Lung (tissue), 17 donors: ENCODE measurements at places on chromosomes 2 and 18.
A peak's percentile ranks its signal among the peaks of the same experiment; 100 is the strongest.

GRCh38 chr2:9336241-9336575 lies 87.1 kb downstream of the ITGB1BP1 start:
- DNase-seq: peak; percentile 63

- no peak for DNase-seq
Observed at GRCh38 chr2:118065921-118066511, 22.3 kb upstream of the INSIG2 start.

- peak; percentile 48 for DNase-seq
Observed at GRCh38 chr18:24662412-24662821, 202.0 kb downstream of the HRH4 start.

DNA sequence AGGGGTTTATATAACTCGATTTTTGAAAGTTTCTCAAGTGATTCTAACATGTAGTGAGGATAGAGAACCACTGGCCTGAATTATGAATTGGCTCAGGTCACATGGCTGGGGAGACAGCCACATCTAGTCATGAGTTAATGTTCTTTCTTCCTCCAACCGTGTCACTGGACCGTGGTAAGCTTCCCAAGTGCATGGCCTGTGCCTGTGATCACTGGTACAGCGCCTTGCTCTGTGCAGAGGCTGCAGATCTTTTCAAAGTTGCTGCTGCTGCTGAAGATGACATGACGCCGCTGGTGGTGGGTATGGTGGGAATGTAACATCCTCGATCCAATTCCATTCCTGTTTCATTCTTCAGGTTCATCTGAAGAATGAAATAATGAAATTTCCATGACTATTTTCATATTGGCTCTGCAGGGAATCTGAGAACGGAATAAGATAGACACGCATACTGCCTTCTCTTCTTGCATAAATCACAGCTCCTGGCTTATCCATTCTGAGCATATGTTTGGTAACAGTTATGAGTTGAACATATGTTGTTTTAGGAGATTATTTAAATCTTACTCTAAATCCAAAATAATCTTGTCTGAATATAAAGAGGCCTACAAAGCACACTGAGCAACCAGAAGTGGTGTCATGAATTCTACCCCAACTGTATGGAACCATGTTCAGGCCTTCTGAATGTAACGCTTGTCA lies 100.5 kb upstream of the THSD7B start:
- DNase-seq: no peak

DNA sequence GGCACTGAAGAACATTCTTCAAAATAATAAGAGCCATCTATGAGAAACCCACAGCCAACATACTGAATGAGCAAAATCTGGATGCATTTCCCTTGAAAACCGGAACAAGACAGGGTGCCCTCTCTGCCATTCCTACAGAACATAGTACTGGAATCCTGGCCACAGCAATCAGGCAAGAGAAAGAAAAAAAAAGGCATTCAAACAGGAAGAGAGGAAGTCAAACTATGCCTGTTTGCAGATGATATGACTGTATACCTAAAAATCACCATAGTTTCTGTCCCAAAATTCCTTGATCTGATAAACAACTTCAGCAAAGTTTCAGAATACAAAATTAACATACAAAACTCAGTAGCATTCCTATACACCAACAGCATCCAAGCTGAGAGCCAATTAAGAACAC lies 119.5 kb upstream of the PARD3B start:
- no peak for DNase-seq

DNA sequence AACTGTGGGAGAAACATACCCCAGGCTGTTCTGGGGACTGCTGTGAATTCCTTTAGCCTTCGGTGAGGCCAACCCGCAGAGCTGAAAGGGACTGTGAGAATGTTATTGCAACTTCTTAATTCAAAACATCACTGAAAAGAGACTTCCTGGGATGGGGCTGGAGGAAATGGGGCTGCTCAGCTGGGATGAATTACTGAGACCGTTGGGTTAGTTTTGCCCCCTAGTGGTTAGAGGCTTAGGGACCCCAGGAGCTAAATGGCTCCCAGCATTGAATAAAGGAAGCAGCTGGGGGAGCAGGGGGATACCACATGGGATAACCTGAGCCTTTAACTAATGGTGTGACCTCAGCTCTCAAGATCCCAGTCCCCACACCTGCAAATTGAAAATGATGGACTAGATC lies 941.1 kb upstream of the FANCL start:
- DNase-seq: no peak
